Transverse colon (tissue), 4 donors: ENCODE measurements at places on chromosomes 2 and 18.

DNA sequence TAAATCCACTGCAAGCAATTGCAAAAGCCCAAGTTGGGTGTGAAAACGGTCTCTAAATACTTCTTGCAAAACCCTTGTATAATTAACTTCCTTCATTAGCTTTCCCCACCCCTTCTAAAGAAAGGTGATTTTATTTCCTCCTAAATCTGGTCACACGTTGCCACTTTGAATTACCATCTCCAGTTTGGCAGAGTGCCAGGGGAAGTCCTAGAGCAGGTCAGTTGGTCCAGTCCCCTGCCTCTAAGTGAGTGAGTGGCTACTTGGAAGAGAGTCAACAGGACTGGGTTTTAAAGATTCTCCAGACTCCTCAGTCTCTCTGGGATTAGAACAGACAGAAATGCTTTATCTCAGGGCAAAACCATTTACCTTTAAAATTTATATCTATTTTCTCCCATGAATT, 18.7 kb upstream of the LYPD6B start:
- DNase-seq: no peak

- DNase-seq: peak; percentile 83
Measured at GRCh38 chr2:110903548-110903947, 171.2 kb downstream of the ACOXL start.

DNA sequence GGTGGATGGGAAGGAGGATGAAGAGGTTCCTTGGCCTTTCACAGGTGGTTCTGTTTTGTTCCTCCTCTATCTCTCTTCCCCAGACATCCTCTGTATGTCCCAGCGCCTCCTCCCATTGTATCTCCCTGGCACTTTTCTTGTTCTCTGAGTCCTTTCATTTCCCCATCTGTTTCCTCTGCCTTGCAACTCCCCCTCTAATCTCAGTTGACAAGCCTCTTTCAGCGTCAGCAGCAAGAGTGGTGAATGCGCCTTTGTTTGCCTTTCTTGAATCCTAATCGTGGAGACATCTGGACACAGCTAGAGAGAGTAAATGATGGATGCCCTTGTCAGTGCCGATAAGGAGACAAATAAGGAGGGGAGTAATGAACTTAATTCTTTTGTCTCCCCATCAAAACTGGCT, 167.0 kb downstream of the NDUFA10 start:
- DNase-seq: no peak

GRCh38 chr2:20223407-20224163, 1.3 kb downstream of the SDC1 start:
- DNase-seq: no peak

- no peak for DNase-seq
Measured at GRCh38 chr2:66058675-66059074, 376.2 kb upstream of the MEIS1 start.

DNA sequence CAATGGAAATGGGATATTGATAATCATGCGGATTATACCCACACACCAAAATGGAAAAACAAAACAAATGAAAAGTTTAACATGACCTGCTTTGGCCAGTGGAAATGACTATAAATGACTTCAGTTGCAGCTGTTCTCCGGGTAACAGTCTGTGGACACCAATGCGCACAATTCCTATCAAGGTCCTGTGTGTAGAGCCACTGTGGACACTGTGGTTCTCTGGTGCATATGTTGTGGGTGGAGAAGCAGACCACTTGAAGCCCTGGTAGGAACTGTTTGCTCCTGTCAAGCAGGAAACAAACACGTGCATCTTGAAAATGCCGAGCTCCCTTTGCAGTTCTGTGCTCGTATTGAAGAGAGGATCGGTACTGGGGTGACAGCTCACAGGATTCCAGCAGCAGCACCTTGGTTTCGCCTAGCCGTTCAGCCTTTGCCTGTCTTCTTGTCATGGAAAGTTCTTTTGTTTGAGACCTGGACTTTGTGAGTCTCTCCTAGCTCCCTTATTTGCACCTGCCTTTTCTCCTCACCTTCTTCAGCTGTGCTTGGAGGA, 32.9 kb downstream of the NCK2 start:
- no peak for DNase-seq

GRCh38 chr2:238638100-238638981, 209.5 kb upstream of the TWIST2 start:
- DNase-seq: no peak

DNA sequence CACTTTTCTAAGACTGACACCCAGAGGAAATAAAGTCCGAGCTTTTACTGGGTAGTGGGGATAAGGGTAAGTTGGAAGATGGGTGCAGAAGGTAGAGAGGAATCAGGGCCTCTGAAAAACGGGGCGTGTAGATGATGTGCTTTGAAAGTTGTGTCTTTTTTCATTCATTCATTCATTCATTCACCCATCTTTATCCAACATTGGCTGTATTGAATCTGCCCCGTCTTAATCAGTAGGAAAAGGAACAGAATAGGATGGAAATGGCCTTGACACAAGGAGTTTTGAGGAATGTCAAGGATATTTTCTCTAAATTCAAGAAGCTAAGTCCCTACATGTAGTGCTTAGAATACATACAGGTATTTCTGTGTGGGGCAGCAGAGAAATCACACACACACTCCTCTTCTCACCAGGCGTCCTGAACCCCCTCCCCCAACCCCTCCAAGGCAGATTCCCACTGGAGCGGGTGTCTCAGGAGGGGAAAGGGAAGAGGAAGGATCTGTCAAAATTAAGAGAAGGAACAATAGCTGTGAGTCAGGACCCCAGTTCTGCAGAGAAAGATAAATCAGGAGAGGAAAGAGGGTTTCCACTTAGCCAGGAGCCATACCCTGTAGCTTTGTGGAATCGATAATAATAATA, 13.9 kb downstream of the DYSF start:
- no peak for DNase-seq

DNA sequence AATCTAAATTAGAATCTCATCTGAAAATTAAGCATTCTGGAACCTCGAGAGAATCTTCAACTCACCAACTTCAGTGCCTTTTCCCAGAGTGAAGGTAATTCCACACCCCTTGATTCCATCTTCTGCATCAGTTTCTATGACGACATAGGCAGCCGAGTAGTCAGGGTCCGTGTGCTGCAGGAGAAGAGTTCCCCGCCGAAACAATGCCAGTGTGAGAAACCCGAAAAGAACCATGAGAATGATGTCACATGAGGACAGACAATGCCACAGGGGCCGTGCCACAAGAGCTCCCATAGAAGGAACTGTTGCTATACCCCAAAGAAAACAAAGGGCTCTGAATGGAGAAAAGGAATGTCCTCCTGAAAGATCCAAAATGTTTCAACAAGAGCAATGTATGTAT, 6.0 kb downstream of the ENOSF1 start:
- DNase-seq: no peak

- DNase-seq: no peak
Measured at GRCh38 chr18:61583548-61583947, 250.3 kb downstream of the CDH20 start.

- DNase-seq: no peak
Measured at GRCh38 chr2:75099521-75099922, 99.8 kb downstream of the TACR1 start.

- no peak for DNase-seq
Measured at GRCh38 chr2:12286347-12286746, 430.4 kb upstream of the TRIB2 start.

DNA sequence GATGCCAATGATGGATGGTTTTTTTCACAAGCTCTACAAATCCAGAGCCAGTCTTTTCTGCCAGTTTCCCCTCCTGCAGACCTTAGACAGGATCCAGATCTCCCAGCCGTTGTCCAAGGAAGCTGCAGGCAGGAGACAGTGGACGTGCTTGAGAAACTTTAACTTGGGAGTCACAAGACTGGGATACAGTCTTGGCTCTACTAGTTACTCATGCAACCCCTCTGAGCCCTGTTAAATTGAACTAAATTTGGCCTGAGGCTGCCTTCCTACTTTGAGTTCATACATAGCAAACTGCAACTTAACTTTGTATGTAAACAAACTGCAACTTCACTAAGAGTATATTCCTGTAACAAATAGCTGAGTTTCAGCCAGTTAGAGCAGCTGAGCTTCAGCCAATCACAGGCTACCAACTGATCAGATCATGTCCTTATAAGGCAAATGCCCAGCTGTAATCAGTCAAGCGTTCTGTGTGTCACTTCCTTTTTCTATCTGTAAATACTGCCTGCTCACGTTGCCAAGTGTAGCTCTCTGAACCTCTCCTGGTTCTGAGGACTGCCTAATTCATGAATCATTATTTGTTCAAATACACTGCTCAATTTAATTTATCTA, 140.9 kb downstream of the CAPN13 start:
- DNase-seq: no peak

- no peak for DNase-seq
Measured at GRCh38 chr2:190789074-190790004, 91.3 kb upstream of the GLS start.

GRCh38 chr2:219182331-219183150, 4.5 kb downstream of the RETREG2 start:
- DNase-seq: peak; percentile 61

GRCh38 chr2:52919673-52920072, 847.9 kb upstream of the CHAC2 start:
- DNase-seq: no peak

DNA sequence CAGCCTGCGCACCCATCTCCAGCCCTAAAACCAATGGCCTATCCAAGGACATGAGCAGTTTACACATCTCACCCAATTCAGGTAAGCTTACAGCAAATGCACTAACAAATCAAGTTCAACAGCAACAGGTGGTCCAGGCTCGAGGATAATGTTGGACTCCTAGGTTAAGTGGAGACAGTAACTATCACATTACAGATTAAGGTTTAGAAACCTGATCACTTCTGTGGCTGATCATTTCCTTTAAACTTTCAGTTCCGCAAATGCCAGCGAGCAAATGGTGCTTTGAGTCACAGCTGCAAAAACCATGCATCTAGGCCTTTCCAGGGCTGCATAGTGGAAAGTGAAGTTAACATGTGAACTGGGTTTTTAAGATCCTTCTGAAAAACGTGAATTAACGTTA, 259.4 kb downstream of the GBX2 start:
- no peak for DNase-seq

- no peak for DNase-seq
Measured at GRCh38 chr18:37624318-37624717, 58.7 kb upstream of the CELF4 start.

- no peak for DNase-seq
Measured at GRCh38 chr18:55421615-55422419, 166.2 kb downstream of the TCF4 start.

- peak; percentile 30 for DNase-seq
Measured at GRCh38 chr2:156437272-156437930, 1.2 kb downstream of the GPD2 start.

DNA sequence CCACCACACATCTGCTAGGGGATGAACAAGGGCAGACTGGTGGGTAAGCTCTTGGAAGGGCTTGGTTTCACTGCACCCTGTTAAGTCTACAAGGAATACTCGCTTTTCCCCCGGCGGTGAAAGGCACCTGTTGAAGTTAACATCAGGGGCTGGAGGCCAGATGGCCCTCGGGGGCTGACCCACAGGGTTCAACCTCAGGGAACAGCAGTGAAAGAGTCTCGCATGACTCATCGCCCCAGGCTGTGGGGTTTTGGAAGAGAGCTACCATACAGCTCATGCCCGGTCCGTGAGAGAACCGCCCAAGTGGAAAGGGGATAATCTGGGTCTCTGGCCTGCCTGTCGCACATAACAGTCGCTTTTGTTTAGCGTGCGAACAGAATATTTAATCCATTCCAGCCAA, 748.0 kb downstream of the DPP10 start:
- no peak for DNase-seq

- no peak for DNase-seq
Measured at GRCh38 chr2:35495182-35495581, 860.4 kb upstream of the CRIM1 start.

- no peak for DNase-seq
Measured at GRCh38 chr2:200634231-200634964, 48.6 kb downstream of the AOX1 start.

- DNase-seq: no peak
Measured at GRCh38 chr18:8667846-8668245, 37.5 kb upstream of the MTCL1 start.

DNA sequence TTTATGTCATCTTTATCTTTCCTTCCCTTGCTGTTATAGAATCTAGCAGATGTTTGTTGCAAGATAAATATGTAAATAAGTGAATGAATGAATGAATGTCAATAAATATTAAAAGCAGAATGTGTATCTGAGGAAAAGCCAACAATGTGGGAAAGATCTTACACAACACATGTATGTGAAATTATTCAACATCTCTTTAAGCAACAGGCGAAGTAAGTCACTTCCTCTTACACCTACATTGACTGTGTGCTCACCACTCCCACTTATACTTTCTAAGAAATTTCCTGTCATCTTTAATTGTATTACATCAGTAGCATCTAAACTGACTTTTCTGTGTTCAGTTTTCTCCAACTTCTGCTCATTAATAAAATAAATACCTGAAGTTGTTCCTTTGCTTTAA, 43.0 kb downstream of the RAD51AP2 start:
- no peak for DNase-seq

DNA sequence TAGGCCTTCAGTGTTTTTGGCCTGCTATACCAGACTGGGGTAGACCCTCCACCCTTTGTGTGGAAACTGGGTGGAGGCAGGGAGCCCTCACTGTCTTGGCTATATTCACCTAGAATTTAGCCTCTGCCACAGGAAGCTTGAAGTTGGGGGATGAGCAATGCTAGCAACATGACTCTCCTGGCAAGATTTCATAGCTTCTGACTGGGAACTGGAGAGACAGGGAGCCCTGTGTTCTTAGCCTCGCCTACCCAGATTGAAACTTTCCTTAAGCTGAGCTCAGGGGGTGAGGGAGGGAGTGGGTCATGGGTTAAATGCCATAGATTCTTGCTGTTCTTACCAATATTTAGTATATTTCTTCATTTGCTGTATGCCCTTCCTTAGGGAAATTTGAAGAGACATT, 46.8 kb upstream of the FAM98A start:
- no peak for DNase-seq

DNA sequence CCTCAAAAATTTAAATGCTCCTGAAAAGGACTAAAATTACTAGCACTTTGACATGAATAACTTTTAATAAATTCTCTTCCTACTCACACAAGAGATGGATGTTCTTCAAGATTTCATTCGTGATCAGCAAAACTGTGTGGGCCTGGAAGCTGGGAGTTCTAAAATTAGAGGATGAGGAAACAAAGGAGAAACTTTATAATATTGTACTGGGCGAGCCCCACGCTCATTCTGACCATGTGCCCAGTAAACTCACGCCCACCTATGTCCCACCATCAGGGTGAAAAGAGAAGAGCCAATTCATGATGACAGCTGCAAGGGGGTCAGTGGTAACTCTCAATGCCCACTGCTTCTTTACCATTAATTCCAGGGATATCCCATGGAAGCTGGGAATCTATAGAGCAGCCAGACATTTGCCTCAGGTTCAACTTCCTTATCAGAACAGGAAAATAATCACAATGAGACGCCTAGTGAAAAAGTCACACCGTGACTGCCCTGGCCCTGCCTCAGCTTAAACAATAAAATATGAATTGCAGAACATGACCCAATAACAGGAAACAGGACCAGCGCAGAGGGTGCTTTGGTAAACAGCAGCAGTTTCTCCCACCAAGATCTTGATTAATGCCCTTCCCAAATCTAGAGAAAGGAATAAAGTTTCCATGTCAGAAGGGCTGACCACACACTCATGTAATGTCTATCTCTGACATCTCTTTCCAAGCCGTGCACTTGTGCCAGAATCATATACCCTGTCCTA, 438.6 kb downstream of the TXNL1 start:
- DNase-seq: no peak

- no peak for DNase-seq
Measured at GRCh38 chr18:41121116-41121826, 833.8 kb upstream of the PIK3C3 start.
